ENCODE measurements at places on chromosomes 2 and 18.
A peak's percentile ranks its signal among the peaks of the same experiment; 100 is the strongest.

GRCh38 chr2:178193496-178193822, 853 bp upstream of the OSBPL6 start:
- DNase-seq: no peak

GRCh38 chr2:115603285-115603684, 1160.8 kb downstream of the DPP10 start:
- no peak for DNase-seq

GRCh38 chr2:46824611-46825010, 91.0 kb downstream of the MCFD2 start:
- DNase-seq: no peak

GRCh38 chr2:191985740-191986139, 138.9 kb upstream of the CAVIN2 start:
- DNase-seq: no peak

DNA sequence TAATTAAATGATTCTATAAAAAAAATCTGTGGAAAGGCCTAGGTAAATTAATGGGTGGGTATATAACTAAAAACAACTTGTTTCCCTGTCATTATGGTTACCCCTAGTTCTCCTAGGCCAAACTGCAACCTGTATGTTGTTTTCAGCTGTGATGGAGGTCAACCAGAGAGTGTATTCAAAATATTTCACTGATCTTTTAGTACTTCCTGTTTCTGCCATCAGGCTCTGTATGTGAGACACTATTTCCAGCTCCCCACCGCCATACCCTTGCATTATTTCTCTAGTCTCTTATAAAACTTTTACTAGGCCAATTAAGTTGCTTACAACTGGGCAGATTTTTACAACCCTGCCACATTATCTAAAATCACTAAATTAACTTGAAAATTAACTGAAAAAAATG, 21.0 kb upstream of the CDKL4 start:
- DNase-seq: no peak

DNA sequence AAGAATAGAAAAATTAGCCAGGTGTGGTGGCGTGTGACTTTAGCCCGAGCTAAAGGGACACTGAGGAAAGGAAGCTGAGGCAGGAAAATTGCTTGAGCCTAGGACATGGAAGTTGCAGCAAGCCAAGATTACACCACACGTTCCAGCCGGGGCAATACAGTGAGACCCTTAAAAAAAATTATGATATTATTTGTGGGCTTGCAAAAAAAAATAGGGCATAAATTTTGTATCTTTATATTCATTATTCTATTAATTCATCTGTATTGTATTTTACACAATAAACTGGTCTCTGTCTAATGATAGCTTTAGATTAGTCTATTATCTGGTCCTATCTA, 18.1 kb downstream of the ORC2 start:
- DNase-seq: no peak

GRCh38 chr18:58960946-58961722, 96.5 kb downstream of the ZNF532 start:
- no peak for DNase-seq

DNA sequence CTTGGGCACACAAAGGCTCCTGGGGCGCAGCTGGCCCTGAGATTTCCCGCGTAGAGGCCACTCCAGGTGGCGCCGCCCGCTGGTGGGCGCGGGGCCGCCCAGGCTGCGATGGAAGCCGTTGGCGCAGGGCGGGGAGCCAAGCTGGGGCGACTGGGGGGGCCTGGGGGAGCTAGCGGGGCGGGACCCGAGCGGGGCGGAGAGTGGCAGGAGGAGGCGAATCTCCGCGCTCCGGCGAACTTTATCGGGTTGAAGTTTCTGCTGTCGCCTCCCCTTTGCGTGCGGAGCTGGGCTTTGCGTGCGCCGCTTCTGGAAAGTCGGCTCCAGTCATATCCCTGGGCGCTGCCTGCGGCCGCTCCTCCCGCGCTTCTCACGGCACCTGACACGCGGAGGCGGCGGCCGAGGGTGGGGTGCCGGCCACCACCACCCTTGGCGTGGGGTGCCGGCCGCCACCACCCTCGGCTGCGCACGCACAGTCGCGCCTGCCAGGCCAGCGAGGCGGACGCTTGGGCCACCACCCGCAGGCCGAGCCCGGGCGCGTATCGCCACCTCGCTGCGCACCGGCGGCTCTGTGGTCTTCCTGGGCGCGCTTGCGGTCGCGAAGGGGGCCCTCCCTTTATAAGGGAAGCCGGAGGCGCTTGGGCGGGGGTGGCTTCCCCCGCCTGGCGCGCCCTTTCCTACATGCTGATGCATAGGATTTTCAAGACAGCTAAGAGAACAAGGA, 919 bp upstream of the CYP1B1 start:
- DNase-seq: peak; percentile 93

Measured in iris pigment epithelial cell (primary cell).